ENCODE measurements at places on chromosomes 1 and 21.

- DNase-seq, result no peak
These were observed 27.5 kb downstream of the UBASH3A start for GRCh38 chr21:42431196-42431595.

DNA sequence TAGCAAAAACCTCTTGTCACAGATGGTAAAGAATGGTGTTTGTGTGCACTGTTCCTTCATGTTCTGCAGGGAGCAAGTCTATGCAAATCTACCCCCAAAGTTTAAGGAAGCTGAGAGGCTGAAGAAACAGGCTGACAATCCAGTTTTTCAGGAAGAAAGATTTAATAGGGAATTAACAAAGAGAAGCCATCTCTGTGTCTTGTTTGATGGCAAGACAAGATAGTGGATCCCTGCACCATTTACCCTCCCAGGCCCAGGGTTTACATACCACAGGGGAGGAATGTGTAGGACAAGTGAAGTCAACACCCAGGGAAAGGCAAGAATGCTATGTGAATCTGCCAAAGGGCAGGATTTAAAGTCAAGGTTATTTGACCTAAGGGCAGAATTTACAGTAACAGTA is 48.1 kb upstream of the FNBP1L start:
- no peak for DNase-seq

DNA sequence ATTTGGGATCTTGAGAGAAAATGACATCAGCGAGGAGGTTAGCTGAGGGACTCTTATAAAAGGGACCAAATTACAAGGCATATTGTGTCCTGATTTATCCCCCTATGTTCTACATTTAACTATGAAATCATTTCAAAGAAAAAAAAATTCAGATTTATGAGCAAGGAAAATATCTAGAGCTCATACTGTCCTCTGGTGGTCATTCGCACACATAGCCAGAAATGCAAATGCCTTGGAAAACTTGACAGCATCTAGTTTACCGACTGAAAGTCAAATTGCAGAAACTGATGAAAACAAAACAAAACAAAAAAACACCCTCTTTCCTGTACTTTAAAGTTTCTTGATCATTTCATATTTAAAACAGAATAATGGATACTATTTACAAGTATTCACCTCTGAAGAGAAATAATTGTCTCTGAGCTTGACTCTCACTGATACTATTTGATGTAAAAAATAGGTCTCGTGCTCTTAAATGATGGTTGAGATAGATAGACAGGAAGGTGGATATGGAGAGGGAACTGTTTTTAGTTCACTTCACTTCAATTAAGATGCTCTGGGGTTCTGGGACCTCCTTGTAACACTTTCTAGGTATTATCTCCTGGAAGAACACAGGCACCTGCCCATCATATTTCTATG is 253.8 kb downstream of the PCP4 start:
- no peak for DNase-seq

- no peak for DNase-seq
These were observed 37.3 kb upstream of the COL18A1 start for GRCh38 chr21:45367402-45368351.

Measured in substantia nigra (tissue), 51 donors.